ENCODE measurements at places on chromosomes 6 and 20.

DNA sequence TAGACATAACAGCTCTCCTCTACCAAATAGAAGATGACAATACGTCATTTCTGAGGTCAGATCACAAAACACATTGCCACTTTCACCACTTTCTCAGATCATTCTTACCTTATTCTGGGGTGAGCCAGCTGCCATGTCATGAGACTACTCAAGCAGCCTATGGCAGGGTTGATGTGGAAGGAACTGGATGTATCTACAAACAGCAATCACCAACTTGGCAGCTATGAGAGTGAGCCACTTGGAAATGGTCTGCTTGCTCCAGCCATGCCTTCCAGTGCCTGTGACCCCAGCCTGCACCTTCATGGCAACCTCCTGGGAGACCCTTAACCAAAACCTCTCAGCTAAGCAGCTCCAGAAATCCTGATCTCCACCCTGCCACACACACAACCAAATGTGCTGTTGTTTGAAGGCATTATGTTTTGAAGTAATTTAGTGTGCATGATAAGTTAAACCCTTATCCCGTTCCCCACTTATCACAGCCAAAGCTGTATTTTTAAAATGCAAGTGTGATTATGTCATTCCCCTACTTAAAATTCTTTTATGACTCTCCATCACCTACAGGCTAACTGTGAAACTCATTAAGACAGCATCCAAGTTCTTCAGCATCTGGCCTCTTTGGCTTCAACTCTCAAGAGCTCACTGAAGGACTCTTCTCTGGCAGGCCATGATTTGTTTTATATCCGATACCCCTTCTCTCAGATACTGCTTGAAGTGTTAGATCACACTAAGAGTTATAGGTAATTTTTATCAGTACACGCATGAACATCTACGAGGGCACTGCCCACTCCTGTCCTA is 150.6 kb downstream of the LY86 start:
- DNase-seq = no peak

DNA sequence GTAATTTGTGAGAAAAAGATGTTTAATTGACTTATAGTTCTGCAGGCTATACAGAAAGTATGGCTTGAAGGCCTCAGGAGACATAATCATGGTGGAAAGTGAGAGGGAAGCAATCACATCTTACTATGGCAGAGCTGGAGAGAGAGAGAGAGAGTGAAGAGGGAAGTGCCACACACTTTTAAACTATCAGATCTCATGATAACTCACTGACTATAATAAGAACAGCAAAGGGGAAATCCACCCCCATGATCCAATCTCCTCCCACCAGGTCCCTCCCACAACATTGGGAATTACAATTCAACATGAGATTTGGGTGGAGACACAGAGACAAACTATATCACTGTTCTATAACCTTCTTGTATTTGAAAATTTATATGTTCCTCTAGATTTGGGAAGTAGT is 117.2 kb upstream of the BMP5 start:
- no peak for DNase-seq

DNA sequence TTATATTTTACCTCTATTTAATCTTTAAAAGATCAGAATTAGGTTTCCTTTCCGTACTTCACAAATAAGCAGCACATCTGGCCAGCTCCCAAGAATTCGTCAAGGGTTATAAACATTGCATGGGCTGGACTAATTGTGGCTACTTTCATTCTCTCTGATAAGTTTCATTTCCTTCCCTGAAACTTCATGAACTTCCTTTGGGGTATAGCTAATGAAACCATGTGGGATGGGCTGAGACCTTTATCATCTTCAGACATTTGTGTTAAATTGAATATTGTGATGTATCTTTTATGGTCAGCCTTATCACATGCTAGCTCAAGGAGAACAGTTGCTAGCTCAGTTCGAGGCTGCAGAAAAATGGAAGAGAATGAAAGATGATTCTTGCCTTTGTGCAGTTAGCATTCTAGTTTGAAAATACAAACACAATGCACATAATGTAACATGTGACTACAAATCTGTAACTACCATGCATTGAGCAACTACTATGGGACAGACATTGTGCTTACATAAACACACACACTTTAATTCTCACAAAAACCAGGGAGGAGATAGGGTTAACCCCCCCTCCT is 1.7 kb upstream of the GMPR start:
- no peak for DNase-seq

DNA sequence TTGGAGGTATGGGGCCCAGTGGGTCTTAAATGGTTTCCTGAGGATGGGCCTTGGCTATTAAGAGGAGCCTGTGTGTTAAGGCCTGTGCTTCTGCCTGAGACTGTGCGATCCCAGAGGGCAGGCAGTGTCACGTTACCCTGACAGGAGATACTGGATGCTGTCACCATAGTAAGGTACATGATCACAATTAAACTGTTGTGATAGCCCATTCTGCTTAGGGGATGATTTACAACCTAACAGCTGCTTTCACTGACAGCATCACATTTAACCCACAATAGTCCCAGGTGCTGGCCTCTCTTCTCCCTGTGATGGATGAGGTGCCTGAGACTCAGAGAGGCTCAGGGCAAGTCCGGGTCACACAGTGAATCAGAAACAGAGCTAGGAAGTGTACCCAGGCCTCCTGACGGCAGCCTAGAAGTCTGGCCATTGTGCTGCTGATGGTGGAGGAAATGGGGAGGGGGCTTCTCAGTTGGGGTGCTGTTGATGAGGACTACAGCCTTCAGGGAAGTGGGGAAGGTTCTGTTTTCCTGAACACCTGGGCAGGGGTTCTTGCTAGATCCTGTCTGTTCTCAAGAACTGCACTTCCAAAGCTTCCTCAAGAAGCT is 97.3 kb downstream of the MDGA1 start:
- no peak for DNase-seq

DNA sequence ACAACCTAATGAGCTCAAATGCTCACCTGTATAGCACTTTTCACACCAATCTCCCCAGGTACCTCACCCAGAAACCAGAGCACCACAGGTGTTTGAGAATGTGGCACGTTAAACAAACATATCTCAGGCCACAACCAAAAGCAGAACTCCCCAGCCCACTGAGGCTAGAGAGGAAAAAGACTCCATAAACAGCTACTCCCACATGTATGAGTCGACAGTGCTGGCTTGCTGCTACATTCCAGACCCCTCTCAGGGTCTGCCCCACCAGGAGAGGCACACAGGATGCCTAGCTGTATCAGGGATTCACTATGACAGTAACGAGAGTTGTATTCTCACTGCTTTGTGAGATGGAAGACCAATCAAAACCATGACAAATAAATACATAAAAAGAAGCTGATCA is 242.6 kb upstream of the ARID1B start:
- no peak for DNase-seq

DNA sequence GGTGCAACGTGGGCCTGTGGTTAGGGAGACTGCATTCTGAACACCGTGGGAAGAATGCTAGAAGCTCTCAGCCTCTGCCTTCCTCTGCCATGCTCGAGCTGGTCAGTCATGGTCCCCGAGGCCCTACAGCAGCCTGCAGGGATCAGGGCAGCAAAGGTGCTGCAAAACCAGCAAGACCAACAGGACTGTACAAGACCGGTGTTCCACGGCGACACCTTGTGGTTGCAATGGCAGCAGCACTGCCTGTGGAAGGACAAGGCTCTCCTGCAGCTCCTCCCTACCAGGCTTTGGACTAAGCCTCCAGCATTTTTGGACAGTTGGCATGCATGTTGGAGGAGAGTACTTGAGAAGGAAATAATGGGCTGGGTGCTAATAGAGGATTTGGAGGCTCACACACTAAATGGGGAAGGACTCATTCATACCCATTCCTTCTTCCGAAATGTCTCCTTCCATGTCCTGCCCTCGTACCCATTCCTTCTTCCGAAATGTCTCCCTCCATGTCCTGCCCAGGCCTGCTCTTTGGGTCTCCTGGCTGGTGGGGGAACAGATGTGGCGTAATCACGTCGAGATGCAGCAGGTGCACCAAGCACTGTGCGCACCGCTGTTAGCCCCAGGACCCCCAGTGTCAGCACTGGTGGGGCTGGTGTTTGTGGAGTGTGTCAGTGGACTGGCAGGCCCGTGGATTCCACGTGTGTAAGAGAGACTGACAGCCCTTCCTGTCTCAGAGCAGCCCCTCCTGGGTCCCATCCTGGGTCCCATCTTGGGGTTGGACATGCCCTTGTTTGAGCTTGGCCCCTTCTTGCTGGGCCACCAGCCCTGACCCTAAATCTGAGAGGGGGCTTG is 18.6 kb upstream of the MYT1 start:
- DNase-seq = peak; percentile 8

- DNase-seq = no peak
Observed at GRCh38 chr6:109039795-109040194, 54.9 kb downstream of the SESN1 start.

GRCh38 chr6:36280983-36281382 is 11.1 kb downstream of the PNPLA1 start:
- DNase-seq = no peak

- no peak for DNase-seq
Observed at GRCh38 chr6:160791981-160792418, 90.0 kb downstream of the PLG start.

DNA sequence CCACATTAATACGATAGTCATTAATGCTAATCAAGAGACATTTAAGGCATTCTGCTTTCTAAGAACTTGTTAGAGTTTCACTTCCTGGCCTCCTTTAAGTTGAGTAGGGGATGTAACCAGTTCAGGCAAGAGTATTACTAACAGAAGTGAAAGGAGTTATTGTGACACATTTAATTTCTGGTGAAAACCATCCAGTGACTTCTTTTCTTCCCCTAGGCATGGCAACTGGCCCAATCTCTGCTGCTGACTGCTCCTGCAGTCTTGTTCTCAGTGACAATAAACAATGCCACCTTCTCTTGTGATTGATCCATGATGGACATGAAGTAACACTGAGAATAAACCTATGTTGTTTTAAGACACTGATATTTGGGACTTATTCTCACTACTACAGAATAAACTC is 130.9 kb upstream of the DEFB112 start:
- no peak for DNase-seq

- no peak for DNase-seq
Observed at GRCh38 chr6:106870824-106871717, 103.5 kb downstream of the CD24 start.

DNA sequence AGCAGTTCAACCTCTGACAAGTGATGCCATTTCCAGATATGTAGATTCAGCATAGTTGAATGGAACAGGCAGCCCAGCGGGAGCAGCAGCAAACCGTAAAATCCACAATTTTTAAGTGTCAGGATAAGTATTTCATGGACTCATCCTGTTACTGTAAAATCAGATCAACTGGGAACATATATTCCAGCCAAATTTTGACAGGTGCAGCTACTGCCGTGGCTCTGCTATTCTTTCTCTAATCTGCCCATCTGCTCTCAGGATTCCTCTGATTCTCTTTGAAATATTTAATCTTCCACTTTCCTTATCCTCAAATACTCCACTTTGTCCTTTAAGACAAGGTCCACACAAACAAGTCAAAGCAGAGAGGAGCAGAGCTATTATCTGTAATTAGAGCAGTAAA is 245.4 kb upstream of the ASCC3 start:
- DNase-seq = no peak

DNA sequence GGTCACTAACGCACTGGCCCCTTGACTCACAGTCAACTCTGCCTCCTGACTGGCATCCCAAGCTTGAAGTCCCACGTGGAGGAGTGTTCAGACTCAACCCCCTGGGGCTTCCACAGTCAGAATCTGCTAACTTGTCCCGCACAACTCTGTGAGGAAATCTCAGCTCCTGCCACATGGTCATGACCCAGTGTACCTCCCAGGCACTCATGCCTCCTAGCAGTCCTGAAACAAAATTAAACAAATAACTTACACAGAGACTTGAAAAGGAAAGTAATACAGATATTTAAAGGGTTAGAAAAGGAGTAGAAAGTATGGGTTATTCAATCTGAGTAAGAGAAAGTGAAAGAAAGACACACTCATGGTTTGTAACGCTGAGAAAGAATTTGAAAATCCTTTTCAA is 134.9 kb downstream of the GMDS start:
- DNase-seq = no peak

- no peak for DNase-seq
Observed at GRCh38 chr6:1403851-1404712, 14.7 kb downstream of the FOXF2 start.

DNA sequence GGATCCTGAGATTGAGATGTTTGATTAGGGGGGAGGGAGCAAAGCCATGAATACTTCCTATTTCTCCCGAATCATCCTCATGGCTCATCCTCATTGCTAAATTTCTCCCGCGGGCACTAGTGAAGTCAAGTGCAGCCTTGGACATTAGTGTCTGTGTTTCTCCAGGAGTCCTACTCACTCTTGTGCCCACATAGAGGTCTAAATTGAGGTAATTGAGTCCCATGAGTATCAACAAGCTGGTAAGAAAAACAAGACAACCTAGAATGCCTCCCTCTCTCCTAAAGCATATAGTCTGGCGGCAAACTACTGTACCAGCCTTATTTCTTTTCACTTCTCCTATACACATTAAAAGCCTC is 420 bp downstream of the CENPQ start:
- no peak for DNase-seq

DNA sequence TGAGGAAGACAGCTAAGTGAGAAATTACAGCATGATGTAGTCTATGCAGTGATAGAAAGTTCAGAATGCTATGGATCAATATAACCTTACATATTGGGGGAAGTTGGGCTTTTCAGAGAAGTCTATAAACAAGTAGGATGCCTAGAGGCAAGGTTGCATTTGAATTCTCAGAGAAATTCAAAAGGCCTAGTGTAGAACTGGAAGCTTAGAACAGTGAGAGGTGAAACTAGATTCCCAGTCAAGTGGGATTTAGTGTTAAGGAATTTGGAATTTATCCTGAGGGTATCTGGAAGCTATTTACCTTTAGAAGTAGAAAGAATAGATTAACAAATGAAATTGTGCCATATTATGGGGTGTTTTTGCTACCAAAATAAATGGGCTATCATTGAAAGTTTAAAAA is 4.3 kb downstream of the CENPW start:
- no peak for DNase-seq

DNA sequence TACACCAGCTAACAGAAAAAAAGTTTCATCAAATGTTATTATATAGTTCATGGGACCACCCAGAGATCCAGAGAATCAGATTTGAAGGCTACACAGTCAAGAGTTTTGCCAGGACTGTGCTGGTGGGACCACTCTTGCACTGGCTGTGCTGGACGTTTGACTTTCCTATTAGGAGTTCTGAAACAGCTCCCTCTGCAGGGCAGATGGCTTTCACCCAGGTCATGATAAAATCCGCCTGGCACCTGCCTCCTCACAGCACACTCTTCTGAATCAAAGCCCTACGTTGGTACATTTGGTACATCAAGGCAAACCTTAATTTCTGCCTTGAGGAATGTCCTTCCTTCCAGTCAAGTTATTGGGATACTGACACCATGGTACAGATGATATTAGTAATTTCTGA is 302.1 kb downstream of the ZNF217 start:
- no peak for DNase-seq
